ENCODE measurements at places on chromosomes 13 and 19. TPM values are rescaled to one million over a fixed set of nuclear protein-coding genes. Genes with fewer than 3 reads are reported as not detected.

Gene SIN3B
- total RNA-seq = 88.4 TPM

GRCh38 chr19:8039231-8039630 is 13.3 kb upstream of the CCL25 start:
- no peak for DNase-seq
- no peak overlapping the region for H3K27ac ChIP-seq
- no peaks in the 10 kb centered on the region for H3K36me3 ChIP-seq
- H3K4me1 ChIP-seq = no peaks in the 10 kb centered on the region

Gene EDNRB
- total RNA-seq = not detected

DNA sequence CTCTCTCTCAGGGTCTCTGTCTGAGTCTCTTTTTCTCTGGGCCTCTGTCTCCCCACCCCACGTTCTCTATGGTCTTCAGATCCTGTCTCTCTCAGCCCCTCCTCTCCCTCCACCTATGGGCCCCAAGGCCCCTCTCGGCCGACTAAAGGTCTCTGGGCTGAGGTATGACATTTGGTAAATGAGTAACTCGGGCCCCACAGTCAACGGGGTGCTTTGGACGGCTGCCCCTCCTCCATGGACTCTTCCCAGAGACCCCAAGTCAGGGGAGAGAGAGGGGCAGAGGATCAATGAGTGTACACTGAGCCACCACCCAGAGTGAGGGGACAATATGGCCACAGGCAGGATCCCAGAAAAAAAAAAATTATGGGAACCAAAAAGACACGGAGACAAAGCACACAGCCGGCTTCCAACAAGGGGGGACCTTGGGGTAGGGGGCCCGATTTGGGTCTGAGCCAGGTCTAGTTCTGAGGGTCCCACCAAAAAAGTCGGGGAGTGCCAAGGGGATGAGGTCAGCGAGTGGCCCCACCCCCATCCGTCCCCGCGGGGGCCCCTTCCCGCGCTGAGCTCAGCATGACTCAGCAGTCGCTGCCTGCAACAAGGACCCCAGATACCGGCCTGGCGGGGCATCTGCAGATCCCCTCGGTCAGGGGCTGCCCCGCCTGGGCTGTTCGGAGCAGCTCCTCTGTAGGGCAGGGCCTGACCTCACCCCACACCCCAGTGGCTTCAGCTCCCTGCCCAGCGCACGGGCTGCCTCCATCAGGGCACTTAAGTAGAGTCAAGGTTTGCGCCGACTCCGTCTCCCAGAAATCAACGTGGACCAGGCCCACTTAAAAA is 1.5 kb upstream of the FTL start:
- H3K36me3 ChIP-seq = peaks cover 8% of the 10 kb centered on the region
- DNase-seq = no peak
- H3K27me3 ChIP-seq = no peaks in the 10 kb centered on the region

GRCh38 chr19:38736413-38737280 is 7.6 kb downstream of the CAPN12 start:
- no peaks in the 10 kb centered on the region for H3K36me3 ChIP-seq

DNA sequence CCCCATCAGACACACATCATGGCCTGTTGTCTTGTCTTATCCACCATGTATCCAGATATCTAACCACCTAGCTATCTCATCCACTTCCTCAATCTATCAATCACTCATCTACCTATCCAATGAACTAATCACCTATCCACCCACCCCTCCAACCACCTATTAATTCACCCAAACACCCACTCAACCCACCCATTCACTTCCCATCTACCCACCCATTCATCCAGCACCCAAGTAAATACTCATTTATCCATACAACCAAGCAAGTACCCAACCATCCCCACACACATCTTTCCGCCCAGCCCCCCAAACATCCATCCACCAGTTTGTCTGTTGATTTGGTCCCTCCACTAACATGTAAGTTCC is 753 bp upstream of the WIZ start:
- DNase-seq = no peak
- H3K4me1 ChIP-seq = peaks cover 21% of the 10 kb centered on the region
- no peak overlapping the region for H3K4me3 ChIP-seq
- H3K36me3 ChIP-seq = peaks cover 28% of the 10 kb centered on the region
- H3K27me3 ChIP-seq = no peaks in the 10 kb centered on the region

Data from CD4-positive, alpha-beta memory T cell (primary cell).